NCI-H146 (cell line): ENCODE measurements at places on chromosomes 2 and 18.
A peak's percentile ranks its signal among the peaks of the same experiment; 100 is the strongest.

- no peak for DNase-seq
Observed at GRCh38 chr18:11008505-11008904, 140.9 kb downstream of the PIEZO2 start.

- DNase-seq, result no peak
Observed at GRCh38 chr2:218343591-218343990, 13.1 kb upstream of the CATIP start.

- DNase-seq, result peak; percentile 93
Observed at GRCh38 chr2:67108231-67108630, 288.9 kb upstream of the ETAA1 start.

DNA sequence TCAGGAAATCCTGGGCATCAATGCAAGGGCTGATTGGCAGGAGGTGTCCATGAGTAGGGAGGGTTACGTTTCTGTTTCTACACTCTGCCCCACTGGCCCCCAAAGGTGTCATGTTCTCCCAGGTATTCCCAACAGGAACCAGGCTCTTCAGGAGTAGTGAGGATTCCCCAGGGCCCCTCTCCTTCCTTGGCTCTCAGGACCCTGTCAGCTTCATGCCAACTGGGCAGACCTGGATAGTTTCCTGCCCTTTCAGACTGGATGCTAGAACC is 480.6 kb upstream of the HS6ST1 start:
- DNase-seq, result no peak

- no peak for DNase-seq
Observed at GRCh38 chr2:3294493-3294892, 83.1 kb downstream of the EIPR1 start.

- no peak for DNase-seq
Observed at GRCh38 chr18:38972571-38972970, 1407.0 kb upstream of the CELF4 start.

DNA sequence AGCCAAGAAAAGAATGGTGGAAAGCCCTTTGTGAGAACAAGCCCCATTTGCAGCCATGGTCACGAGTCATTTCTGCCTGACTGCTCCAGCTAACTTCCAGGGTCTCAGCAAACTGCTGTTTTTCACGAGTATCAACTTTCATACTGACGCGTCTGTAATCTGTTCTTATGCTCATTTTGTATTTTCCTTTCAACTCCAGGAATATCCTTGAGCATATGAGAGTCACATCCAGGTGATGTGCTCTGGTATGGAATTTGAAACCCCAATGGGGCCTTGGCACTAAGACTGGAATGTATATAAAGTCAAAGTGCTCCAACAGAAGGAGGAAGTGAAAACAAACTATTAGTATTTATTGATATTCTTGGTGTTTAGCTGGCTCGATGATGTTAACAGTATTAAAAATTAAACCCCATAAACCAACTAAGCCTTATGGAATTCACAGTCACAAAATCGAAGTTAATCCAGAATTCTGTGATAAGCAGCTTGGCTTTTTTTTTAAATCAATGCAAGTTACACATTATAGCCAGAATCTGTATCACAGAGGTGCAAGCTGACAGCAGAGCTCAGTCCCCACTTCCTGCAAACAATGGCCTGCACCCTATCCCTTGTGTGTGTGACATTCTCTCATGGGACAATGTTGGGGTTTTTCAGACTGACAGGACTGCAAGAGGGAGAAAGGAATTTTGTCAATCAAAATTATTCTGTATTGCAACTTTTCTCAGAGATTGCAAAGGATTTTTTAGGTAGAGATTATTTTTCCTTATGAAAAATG is 26.1 kb downstream of the SLC14A1 start:
- no peak for DNase-seq

- no peak for DNase-seq
Observed at GRCh38 chr2:192146069-192147015, 48.4 kb downstream of the TMEFF2 start.
